ENCODE measurements at places on chromosomes 2 and 18. TPM values are rescaled to one million over a fixed set of nuclear protein-coding genes. Genes with fewer than 3 reads are reported as not detected.

The KIF3C gene
- total RNA-seq: 112 TPM

The TNFAIP6 gene
- total RNA-seq: 0.25 TPM

The RNU2-63P gene
- not detected for total RNA-seq

The DES gene
- total RNA-seq: 0.49 TPM

The CCDC74A gene
- total RNA-seq: 3.7 TPM

The PROC gene
- total RNA-seq: 0.25 TPM

The C2orf66 gene
- total RNA-seq: 0.25 TPM

The SH3BP4 gene
- total RNA-seq: 8.4 TPM

The FAP gene
- total RNA-seq: 2.0 TPM

The B3GNT7 gene
- 0.98 TPM for total RNA-seq

The EPAS1 gene
- total RNA-seq: 13.5 TPM

The NEURL3 gene
- not detected for total RNA-seq

The IL1R2 gene
- not detected for total RNA-seq

The ACVR1C gene
- 4.2 TPM for total RNA-seq

The EMILIN1 gene
- 3.7 TPM for total RNA-seq

The CCDC142 gene
- total RNA-seq: 19.2 TPM

The TTN gene
- 1.2 TPM for total RNA-seq

The PPP3R1 gene
- 73.8 TPM for total RNA-seq

The BUB1 gene
- total RNA-seq: 6.1 TPM

The HRH4 gene
- total RNA-seq: not detected

The ALLC gene
- total RNA-seq: not detected

The TEX44 gene
- not detected for total RNA-seq

The DPP4 gene
- 5.7 TPM for total RNA-seq

The TBR1 gene
- total RNA-seq: 95.6 TPM

The FAM237A gene
- not detected for total RNA-seq

The CTNNA2 gene
- 122 TPM for total RNA-seq

The SLC9A4 gene
- 0.25 TPM for total RNA-seq

The KCNK3 gene
- 4.2 TPM for total RNA-seq

The RBKS gene
- 1.7 TPM for total RNA-seq

The STPG4 gene
- total RNA-seq: 0.49 TPM

The FAM110C gene
- total RNA-seq: 7.4 TPM

The TIMM21 gene
- total RNA-seq: 28.8 TPM

The GALR1 gene
- under 0.01 TPM for total RNA-seq

The COBLL1 gene
- total RNA-seq: 8.6 TPM

The EFR3B gene
- total RNA-seq: 56.1 TPM

The NT5DC4 gene
- not detected for total RNA-seq

The IAH1 gene
- total RNA-seq: 49.2 TPM

The ERICH2 gene
- total RNA-seq: not detected

The IL1F10 gene
- total RNA-seq: not detected

The NEB gene
- 1.7 TPM for total RNA-seq

The DLX2 gene
- total RNA-seq: 5.7 TPM

The TSPYL6 gene
- total RNA-seq: under 0.01 TPM

The RESP18 gene
- total RNA-seq: 1.2 TPM

The FSIP2 gene
- total RNA-seq: 3.2 TPM

The LHCGR gene
- 0.74 TPM for total RNA-seq

The STAMBP gene
- total RNA-seq: 16.7 TPM

The MEMO1 gene
- total RNA-seq: 50.4 TPM

The RAB6C gene
- total RNA-seq: 0.98 TPM

The ANO7 gene
- total RNA-seq: 0.25 TPM

The C2orf49 gene
- 24.6 TPM for total RNA-seq

The CLEC4F gene
- not detected for total RNA-seq

The SERPINB12 gene
- total RNA-seq: not detected

The DBI gene
- 78.7 TPM for total RNA-seq

The RFTN2 gene
- 18.7 TPM for total RNA-seq

The EVA1A gene
- total RNA-seq: 0.98 TPM

Data from temporal lobe (tissue), 4 donors.